ENCODE measurements at places on chromosomes 5 and 9. TPM values are rescaled to one million over a fixed set of nuclear protein-coding genes. Genes with fewer than 3 reads are reported as not detected.

Gene EIF4EBP3
- total RNA-seq: 14.4 TPM

GRCh38 chr9:28735738-28736342 lies 1162.6 kb upstream of the C9orf72 start:
- H3K27me3 ChIP-seq: no peaks in the 10 kb centered on the region
- no peaks in the 10 kb centered on the region for H3K4me1 ChIP-seq
- H3K4me3 ChIP-seq: no peak overlapping the region
- H3K36me3 ChIP-seq: no peaks in the 10 kb centered on the region
- H3K27ac ChIP-seq: no peak overlapping the region

Gene GZMA
- total RNA-seq: 25.1 TPM

- no peak overlapping the region for H3K27ac ChIP-seq
- no peak for DNase-seq
- peaks cover 11% of the 10 kb centered on the region for H3K36me3 ChIP-seq
- H3K27me3 ChIP-seq: no peaks in the 10 kb centered on the region
These were observed 65.1 kb downstream of the ANKH start for GRCh38 chr5:14806456-14806855.

DNA sequence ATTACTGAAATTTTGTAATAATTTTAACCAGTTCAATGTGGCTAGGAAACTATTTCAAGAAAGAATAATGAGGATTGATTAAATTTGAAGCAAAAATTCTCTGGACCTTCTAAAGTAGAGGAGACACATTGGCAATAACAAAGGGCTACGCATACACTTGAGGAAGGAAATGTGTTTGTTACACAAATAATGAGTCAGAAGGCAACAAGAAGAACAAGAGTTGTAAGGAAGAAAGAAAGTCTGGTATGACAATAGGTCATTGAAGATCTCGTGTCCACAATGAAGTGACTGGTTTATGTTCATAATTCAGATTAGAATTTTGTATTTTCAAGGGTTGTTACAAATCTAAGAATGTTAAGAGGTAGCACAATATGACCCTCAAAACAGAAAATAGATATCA lies 25.8 kb downstream of the ST8SIA4 start:
- no peak overlapping the region for H3K4me3 ChIP-seq
- no peak for DNase-seq
- H3K4me1 ChIP-seq: peaks cover 54% of the 10 kb centered on the region
- H3K27ac ChIP-seq: no peak overlapping the region

- DNase-seq: no peak
- H3K4me1 ChIP-seq: no peaks in the 10 kb centered on the region
- H3K27me3 ChIP-seq: no peaks in the 10 kb centered on the region
- H3K27ac ChIP-seq: no peak overlapping the region
- no peak overlapping the region for H3K4me3 ChIP-seq
These were observed 217.0 kb upstream of the TARS1 start for GRCh38 chr5:33223563-33224284.

- H3K4me1 ChIP-seq: no peaks in the 10 kb centered on the region
- H3K27me3 ChIP-seq: no peaks in the 10 kb centered on the region
- no peak overlapping the region for H3K4me3 ChIP-seq
- no peaks in the 10 kb centered on the region for H3K36me3 ChIP-seq
- DNase-seq: no peak
- H3K27ac ChIP-seq: no peak overlapping the region
These were observed 15.4 kb upstream of the KLF9 start for GRCh38 chr9:70429899-70430298.
